ENCODE measurements at places on chromosomes 1 and 21.

DNA sequence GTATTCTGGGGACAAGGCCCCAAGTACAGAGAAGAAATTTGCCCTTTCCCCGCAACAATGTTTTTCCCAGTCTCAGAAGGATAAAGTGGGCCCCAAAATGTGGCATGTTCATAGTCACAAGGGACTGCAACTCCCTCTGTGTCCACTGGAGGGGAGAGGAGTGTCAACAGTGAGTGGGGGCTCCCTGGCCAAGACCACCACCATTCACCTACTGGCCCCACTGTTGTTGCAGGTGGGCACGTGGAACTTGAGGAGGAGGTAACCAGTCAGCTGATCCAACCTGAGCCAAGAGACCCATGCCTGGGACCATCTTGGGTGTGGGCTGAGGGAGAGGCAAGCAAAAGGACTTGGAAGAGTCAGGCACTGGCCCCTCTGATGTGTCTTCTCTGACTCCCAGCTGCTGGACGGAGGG lies 777 bp downstream of the NUDT17 start:
- peak; percentile 27 for ATAC-seq

GRCh38 chr1:40183055-40183710 lies 22.0 kb downstream of the RLF start:
- no peak for ATAC-seq

- no peak for ATAC-seq
Measured at GRCh38 chr1:209870151-209870831, 42.5 kb downstream of the UTP25 start.

GRCh38 chr1:219771080-219771479 lies 157.3 kb downstream of the SLC30A10 start:
- ATAC-seq: no peak

- no peak for ATAC-seq
Measured at GRCh38 chr1:228061411-228062084, 21.0 kb upstream of the ARF1 start.

GRCh38 chr21:26939601-26940111 lies 27.2 kb downstream of the ADAMTS5 start:
- no peak for ATAC-seq

All from activated CD4-positive, CD25-positive, alpha-beta regulatory T cell treated with anti-CD3 and anti-CD28 coated beads, Interleukin-2, amount 50 U/mL, for 24 hours (primary cell).